ENCODE measurements at places on chromosomes 13 and 19.

GRCh38 chr19:33492090-33492489, 29.5 kb downstream of the PEPD start:
- DNase-seq = no peak

GRCh38 chr13:51848674-51849073, 3.7 kb upstream of the TMEM272 start:
- DNase-seq = no peak

DNA sequence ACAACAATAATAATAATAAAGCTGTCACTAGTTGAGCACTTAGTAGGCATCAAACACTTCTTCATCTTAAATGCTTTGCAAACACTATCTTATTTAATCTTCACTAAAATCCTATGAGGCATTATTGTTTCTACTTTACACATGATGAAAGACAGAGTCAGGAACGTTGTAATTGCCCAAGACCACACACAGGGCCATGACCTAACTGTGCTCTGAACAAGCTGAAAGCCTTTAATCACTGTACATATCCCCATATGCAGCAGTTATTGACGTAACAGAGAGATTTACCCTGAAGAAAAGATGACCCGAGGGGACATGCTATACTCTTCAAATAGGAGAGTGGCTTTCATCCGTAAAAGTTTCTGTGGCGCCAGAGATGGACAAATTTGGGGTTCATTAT, 53.0 kb downstream of the SACS start:
- no peak for DNase-seq

- no peak for DNase-seq
These were observed 52.7 kb upstream of the FAM216B start for GRCh38 chr13:42728507-42729180.

DNA sequence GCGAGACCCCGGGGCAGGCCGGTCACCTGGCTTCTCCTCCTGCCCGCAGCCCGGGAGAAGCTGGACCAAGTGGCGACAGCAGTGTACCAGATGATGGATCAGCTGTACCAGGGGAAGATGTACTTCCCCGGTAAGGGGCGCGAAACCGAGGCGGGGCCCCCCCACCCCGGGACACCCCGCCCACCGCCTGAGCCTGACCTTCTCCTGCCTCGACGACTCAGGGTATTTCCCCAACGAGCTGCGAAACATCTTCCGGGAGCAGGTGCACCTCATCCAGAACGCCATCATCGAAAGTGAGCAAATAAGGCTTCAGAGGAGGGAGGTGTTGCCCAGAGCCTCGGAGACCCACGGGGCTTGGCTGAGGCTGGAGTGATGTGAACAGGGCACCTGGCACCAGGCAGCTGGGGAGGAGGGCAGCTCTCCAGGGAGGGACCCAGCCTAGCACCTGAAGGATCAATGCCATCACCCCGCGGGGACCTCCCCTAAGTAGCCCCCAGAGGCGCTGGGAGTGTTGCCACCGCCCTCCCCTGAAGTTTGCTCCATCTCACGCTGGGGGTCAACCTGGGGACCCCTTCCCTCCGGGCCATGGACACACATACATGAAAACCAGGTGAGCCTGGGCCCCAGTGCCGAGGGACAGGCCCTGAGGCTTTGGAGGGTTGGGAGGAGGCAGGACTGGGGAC, 629 bp downstream of the IZUMO4 start:
- DNase-seq = no peak

DNA sequence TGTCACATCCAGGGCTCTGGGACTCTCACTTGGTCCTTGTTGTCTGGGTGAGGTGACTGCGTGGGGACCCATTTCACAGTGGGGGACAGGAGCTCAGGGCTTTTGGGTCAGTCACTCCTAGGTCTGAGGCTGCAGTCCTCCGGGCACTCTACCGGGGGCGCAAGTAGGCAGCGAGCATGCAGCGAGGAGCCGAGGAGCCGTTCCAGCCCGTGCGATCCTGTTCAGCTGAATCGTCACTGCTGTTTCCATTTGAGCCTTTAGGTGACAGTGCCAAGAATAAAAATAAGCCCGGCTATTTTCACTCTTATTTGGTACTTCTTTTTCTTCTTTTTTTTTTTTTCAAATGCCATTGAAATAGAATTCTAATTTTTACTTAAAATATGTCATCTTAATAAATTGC, 126.5 kb downstream of the ZNF536 start:
- no peak for DNase-seq

DNA sequence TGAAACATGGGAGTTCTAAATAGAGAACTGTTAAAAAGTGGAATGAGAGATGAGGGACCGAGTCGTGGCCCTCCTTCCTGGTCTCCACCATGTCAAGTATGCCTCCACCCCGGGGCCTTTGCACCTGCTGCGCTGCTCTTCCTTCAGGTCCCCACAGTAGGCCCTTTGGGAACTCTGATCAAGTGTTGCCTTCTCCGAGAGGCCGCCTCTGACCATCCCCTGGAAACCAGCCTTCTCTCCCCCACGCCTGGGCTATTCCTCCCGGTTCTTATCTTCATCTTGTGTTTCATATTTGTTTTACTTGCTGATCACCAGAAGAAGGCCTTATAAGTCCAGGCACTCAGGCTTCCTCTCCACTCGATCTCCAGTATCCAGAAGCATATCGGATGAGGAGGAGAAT, 40.0 kb downstream of the IRS2 start:
- no peak for DNase-seq

DNA sequence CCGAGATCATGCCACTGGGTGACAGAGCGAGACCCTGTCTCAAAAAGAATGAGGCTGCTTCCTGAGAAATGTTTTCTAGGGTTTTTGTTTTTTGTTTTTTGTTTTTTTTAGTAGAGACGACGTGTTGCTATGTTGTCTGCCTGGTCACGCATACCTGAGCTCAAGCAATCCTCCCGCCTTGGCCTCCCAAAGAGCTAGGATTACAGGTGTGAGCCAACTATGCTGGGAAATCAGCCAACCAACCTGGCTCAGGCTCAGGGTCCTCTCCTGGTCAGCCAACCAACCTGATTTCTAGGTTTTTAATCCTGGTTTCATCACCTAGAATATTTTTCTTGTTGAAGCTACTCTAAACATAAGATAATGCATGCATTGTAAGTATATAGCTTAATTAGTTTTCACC, 7.8 kb downstream of the DHX34 start:
- DNase-seq = no peak

- DNase-seq = no peak
These were observed 983 bp downstream of the ITM2B start for GRCh38 chr13:48233889-48234488.

GRCh38 chr19:55508120-55508519, 19.9 kb downstream of the SSC5D start:
- no peak for DNase-seq

GRCh38 chr13:112837371-112838037, 131.5 kb upstream of the MCF2L start:
- DNase-seq = no peak

DNA sequence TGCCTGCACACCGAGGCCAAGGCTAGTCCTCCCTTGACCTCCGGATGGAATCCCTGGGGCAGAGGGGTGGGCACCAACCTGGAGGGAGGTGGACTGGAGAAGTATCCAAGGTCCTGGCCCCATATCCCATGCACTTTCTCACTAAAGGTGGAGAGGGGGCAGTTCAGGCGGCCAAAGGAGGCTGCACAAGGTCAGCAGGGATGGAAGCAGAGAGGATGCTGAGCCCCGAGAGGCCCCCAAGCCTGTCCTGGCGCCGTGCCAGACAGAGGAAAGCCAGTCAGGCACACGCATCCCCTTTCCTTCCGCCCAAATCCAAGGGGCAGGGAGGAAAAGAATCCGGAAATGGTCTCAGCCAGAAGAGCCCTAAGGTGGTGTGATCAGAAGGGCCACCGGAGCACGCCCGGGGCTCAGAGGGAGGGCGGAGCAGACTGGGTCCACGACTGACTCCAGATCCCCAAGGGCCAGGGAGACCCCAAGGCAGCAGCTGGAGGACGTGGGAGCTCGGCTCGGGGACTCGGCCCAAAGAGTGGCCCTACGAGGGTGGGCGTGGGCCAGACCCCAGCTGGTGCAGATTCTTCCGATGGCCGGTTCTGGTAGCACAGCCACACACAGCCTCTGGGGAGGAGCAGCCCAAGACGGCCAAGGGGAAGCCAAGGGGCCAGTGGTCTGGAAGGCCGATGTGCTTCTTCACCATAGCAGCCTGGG, 60.0 kb downstream of the MLLT1 start:
- DNase-seq = no peak

- no peak for DNase-seq
These were observed 54.8 kb upstream of the HMGB1 start for GRCh38 chr13:30520571-30520970.

- no peak for DNase-seq
These were observed 2.3 kb downstream of the RAD23A start for GRCh38 chr19:12947702-12948611.

GRCh38 chr13:99193152-99193551, 7.5 kb upstream of the UBAC2 start:
- no peak for DNase-seq

GRCh38 chr13:29791997-29792780, 58.2 kb downstream of the UBL3 start:
- no peak for DNase-seq

DNA sequence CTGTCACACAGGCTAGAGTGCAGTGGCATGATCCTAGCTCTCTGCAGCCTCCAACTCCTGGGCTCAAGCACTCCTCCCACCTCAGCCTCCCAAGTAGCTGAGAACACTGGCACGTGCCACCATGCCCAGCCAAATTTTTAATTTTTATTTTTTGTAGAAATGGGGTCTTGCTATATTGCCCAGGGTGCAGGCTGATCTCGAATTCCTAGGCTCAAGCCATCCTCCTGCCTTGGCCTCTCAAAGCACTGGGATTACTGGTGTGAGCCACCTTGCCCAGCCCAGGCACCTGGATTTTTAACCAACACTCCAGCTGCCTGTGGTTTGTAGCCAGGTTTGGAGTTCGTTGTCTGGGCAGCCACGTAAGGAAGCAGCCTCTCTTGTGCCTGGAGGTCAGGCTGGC, 9.3 kb upstream of the PEPD start:
- DNase-seq = no peak

- no peak for DNase-seq
These were observed 1.1 kb downstream of the CCDC97 start for GRCh38 chr19:41311072-41311471.

DNA sequence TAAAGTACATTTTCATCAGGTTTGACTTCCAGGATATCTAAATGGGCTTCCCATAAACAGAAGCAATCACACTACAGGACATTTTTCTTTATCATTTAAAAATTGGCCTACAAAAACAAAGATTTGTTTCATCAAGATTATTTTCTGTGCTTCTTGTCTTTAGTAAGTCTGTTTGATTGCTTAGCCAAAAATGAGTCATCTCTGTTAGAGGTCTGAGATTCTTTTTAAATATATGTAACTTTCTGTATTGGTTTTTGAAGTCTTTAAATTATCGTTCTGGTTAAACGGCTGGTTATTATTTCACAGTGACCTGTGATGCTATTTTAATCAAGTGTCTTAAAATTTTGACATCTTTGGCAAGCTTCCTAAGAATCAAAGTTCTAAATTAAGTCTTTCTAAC, 62.7 kb downstream of the SLITRK1 start:
- no peak for DNase-seq

DNA sequence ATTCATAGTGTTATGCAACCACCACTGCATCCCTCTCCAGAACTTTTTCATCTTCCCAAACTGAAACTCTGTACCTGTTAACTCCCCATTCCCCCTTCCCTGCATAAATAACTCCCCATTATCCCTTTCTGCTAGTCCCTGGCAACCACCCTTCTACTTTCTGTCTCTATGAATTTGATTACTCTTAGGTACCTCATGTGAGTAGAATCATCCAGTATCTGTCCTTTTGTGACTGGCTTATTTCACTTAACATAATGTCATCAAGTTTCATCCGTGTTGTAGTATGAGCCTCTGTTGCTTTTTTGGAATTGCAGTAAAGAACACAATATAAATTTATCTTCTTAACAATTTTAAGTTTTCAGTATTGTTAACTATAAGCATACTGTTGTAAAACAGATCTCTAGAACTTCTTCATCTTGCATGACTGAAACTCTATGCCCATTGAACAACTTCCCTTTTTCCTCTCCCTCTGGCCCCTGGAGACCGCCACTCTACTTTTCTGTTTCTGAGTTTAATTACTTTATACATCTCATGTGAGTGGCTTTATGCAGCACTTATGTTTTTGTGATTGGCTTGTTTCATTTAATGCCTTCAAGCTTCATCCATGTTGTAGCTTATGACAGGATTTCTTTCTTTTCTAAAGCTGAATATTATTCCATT, 87.3 kb upstream of the ABCC4 start:
- no peak for DNase-seq

GRCh38 chr19:3474010-3474409, 6.3 kb downstream of the SMIM24 start:
- DNase-seq = no peak

- DNase-seq = peak; percentile 52
These were observed 11.6 kb upstream of the NFIX start for GRCh38 chr19:12983542-12984142.

DNA sequence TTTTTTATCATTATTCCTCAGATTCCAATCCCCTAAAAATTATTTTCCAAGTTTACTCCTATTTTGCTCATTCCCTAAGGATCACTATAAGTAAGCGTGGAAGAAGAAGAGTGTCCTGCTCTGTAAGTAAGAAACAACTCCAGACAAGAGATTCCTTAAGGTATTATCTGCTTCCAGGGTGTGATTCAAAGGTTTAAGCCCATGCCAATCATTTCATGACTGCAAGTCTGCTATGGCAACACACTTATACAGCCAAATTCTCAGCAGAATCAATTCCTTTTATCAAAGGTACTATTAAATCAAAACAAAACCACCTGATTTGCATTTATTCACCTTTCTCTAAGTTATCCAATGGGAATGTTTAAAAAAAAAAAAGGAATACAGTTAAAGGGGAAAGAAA, 43.7 kb downstream of the FOXO1 start:
- no peak for DNase-seq

DNA sequence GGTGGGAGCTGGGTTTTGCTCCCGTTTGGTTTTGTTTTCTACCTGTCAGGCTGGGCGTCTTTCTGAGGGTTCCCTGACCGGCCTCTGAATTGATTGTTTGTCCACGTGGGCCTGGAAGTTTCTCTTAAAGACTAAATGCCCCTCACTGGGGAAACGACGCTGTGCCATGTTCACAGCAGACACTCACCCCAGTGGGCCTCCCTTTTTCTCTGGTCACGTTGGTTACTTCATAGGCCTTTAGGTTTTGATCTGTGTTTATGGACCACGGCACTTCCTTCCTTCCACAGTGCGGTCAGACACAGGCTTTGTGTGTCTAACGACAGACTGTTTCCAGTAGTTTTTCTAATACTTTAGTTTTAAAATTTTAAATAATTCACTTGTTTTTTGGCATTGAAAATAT, 20.1 kb upstream of the NDUFS7 start:
- no peak for DNase-seq

DNA sequence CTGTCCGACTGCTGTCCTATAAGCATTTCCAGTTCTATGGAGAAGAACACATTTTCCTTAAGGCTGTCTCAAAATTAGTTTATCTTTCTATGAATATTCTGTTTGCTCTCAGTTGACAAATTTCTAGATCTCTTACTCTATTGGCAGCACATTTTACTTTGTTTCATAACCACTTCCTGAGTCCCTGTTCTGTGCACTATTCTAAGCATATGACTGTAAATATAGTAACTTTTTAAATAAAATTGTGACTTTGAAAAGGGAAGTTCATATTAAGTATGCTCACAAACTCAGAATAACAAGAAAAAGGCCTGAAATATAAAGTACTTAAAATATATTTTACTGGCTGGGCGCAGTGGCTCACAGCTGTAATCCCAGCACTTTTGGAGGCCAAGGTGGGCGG, 56.5 kb upstream of the HTR2A start:
- DNase-seq = no peak

Data from stimulated activated CD4-positive, alpha-beta T cell treated with anti-CD3 and anti-CD28 coated beads, TNF-alpha, amount 100 ng/mL, for 1 hour (primary cell).